ENCODE measurements at places on chromosomes 12 and 14.

DNA sequence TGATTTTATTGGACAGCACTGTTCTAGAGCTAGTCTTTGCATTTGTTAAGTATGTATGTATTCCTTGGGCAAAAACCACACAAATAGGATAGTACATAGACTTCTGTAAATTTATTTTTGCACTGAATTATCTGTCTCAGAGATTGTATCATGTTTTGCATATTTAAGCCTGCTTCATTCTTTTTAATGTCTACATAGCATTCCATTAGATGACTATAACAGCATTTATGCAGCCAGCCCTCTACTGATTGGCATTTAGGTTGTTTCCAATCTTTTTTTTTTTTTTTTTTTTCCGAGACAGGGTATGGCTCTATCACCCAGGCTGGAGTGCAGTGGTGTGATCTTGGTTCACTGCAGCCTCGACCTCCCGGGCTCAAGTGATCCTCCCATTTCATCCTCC, 34.5 kb downstream of the SYNDIG1L start:
- no peak for DNase-seq

GRCh38 chr14:38507299-38507698, 251.4 kb upstream of the CLEC14A start:
- no peak for DNase-seq

DNA sequence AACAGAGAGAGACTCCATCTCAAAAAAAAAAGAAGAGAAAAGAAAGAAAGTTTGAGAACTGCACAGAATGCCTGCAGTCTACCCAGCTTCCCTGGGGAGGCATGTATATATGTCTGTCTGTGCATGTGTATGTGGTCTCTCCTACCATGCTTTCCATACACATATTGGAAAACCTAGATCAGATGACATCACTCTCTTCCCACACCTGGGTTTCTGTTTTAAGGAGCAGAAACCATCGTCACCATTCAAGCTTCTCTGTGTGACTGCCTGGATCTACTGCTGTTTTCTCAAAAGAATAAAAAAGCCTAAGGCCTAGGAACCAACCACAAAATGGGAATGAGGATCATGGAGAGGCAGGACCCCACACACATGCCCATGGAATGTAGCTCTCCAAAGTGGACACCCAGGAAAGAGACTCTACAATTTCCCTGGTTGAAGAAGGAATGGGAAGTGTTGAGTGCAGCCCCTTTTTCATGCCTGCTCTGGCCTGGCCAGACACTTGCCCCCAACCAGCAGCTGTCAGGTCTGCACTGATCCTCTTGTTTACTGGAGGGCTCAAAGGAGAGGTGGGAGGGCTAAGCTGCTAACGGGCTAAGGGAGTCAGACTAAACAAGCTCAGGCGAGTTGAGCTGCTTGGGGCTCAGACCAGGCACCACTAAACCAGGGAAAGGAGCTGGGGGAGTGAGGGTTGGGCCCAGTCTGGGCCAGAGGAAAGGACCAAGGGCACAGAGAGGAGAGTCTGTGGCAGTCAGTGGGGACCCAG, 7.7 kb upstream of the PCK2 start:
- DNase-seq = no peak

DNA sequence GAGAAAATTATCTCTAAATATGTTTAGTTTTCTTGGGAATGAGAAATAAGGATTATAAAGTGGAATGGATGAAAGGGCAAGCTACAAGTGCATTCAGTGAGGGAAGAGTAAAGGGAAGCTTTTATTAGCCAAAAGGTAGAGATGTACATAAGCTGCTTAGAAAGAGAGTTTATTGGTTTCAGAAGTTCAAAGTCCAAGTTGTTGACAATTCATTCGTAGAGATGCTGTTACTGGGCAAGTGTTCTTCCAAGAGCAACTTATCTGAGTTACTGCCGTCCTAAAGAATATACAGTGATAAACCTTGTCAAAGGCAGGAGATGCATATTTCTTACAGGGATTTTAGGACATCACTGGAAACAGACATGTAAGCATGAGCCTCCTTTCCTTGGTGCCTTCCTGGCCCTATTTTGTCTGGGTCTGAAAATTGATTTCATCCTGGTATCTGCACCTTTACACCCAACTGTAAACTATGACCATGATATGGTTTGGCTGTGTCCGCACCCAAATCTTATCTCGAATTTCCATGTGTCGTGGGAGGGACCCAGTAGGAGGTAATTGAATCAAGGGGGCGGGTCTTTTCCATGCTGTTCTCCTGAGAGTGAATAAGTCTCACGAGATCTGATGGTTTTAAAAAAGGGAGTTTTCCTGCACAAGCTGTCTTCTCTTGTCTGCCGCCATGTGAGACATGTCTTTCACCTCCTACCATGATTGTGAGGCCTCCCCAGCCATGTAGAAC, 46.8 kb downstream of the TRMT5 start:
- DNase-seq = no peak

GRCh38 chr12:53055471-53056266, 5.8 kb downstream of the TNS2 start:
- peak; percentile 27 for DNase-seq

DNA sequence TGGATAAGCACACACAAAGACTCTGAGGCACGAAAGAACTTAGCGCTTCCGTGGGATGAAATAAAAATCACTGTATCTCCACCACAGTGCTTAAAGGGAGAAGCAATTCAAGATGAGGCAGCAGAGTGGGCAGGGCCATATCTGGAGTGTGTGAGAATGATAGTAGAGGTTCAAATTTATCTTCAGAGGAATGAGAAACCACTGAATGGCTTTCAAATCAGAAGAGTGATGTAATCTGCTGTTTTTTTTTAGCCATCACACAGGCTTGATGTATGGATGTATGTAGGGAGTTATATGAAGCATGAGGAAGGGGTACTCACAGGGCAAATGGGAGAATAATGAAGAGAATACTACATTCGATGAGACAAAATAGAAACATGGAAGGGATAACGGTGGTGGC, 24.1 kb downstream of the MDGA2 start:
- no peak for DNase-seq

DNA sequence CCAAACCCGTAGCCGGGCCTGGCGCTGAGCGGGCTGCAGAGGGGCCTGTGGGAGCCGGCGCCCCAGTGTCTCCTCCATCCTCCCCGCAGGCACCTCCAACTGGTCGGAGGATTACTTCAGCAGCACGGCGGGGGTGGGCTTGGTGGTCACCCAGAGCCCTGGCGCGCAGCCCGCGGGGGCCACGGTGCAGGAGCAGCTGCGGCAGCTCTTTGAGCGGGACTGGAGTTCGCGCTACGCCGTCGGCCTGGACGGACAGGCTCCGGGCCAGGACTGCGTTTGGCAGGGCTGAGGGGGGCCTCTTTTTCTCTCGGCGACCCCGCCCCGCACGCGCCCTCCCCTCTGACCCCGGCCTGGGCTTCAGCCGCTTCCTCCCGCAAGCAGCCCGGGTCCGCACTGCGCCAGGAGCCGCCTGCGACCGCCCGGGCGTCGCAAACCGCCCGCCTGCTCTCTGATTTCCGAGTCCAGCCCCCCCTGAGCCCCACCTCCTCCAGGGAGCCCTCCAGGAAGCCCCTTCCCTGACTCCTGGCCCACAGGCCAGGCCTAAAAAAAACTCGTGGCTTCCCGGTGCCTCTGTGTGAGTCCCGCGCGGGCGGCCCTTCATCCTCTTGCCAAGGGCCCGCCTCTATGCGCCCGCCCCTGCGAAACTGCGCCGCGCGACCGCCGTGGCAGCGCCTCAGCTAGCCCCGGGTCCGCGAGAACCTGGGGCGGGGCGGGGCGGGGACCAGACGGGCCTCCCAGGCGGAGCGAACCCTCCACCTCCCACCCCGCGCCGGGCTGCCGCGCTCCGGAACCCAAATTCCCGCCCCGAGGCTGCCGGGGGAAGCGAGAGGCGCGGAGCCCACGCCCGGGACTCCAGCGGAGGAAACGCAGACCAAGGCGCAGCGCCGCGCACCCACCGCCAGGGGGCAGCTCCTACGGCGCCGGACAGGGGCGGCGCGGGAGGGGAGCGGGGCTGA, 8.3 kb downstream of the PLD4 start:
- DNase-seq = peak; percentile 79

- peak; percentile 15 for DNase-seq
These were observed 22.8 kb upstream of the VCPKMT start for GRCh38 chr14:50139192-50139591.

DNA sequence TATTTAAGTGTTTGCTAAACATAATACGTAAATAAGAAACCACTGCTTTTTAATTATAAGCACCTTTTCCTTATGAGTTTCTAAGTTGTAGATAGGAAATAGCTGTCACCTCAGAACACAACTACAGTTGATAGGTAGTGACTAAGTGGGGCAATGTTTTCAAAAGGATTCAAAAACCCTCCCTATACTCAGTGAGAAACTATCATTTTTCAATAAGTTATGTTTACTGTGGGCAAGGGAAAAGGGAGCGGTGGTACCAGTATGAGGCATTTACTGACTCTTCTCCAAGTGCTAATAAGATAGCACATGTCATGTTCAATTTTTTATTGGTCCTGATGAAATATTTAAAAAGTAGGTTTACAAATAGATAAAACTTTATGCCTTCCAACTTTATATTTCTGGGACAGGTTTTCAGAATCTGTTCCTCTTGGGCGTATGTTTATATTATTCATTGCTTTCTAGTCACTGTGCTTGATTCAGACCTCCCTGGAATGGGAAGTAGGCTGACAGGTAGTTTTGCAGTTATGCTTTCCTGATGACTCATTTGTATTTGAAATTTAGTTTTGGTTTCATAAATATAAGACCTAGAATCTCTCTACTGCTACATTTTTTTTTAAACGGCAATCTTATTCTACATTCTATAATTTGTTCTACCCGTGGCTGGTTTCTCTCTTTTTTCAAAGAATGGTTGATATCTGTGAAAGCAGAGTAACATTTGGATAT, 153.1 kb downstream of the TMEM117 start:
- DNase-seq = no peak

DNA sequence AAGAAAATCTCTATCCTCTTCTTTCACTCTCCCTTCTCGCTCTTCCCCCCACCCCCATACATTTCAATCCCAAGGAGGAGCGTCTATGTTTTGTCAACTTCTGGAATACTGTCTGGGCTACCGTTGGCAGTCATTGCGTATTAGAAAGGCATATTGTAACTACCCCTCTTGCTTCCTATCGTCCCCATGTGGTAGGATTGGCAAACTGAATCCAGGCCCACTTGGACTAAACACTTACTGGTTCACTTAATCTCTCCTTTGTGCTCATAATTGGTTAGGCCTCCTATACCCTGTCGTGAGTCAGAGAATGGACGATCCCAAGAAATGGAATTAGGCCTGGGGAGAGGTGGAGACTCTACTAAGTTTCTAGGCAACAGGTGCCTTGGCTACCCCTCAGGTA, 68.8 kb upstream of the SLC8A3 start:
- DNase-seq = no peak

DNA sequence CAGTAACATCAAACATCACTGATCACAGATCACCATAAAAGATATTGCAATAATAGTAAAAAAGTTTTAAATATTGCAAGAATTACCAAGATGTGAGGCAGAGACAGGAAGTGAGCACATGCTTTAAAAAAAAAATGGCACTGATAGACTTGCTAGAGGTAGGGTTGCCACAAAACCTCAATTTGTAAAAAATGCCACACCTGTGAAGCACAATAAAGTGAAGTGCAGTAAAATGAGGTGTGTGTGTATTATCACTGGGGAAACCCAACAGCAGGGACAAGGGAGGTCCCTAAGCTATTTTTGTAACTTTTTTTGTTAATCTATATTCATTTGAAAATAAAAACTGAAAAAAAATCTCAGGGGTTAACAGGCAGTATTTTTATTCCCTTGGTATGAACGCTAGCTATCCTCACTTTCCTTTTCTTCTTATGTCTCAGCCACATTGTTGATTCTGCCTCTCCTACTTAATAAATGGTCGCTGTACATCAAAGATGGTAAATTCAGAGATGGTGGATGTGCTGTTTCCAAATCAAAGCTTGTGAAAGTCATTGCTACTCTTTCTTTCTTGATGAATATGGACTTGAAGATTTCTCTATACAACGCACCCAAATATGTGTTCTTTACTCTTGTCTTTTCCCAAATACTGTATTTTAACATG, 14.0 kb upstream of the KLRD1 start:
- no peak for DNase-seq

DNA sequence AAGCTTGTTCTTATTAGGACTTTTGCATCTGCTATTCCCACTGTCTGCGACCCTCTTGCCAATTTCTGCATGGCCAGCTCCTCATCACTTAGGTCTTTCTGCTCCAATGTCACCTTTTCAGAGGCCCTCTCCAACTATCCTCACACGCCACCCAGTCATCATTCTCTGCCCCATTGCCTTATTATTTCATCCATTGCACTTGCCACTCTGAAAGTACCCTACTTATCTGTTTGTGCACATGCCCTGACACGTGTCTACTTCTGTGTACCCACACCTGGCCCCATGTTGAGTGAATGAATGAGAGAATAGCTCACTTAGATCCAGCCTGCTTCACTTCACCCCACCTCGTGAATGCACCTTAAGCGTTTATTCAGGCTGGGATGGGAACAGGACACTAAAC, 218.7 kb upstream of the TBX3 start:
- no peak for DNase-seq

- DNase-seq = no peak
These were observed 51.6 kb downstream of the RIN3 start for GRCh38 chr14:92565040-92565717.

GRCh38 chr14:60974090-60974651, 6.7 kb downstream of the TRMT5 start:
- no peak for DNase-seq
